ENCODE measurements at places on chromosomes 1 and 21.

GRCh38 chr1:12009318-12009947 lies 9.9 kb upstream of the MIIP start:
- no peak for DNase-seq

- no peak for DNase-seq
Observed at GRCh38 chr1:220281159-220281574, 8.9 kb upstream of the RAB3GAP2 start.

GRCh38 chr1:176838276-176838995 lies 326.1 kb downstream of the ASTN1 start:
- DNase-seq = no peak

DNA sequence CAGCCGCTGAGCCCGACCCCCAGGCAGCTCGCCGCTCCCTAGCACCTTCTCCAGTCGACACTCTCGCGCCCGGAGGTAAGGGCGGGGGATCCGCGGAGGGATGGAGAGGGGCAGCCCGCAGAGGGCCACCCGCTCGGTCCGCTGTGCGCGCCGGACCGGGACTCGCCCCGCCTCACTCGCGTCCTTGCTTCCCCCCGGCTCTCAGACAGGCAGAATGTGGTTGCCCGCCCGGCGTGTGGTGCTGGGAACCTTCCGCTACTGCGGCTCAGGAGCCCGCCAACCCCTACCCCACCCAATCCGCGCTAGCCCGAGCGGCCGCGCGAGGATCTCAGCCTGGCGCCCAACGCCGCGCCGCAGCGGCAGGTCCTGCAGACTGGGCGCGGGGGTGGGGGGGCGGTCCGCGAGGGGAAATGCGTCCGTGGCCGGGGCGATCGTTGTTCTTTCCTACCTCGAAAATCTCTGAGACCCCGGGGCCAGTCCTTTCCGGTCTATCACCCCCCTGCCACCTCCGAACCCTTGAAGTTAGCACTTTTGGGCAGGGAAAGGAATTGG lies 404 bp downstream of the LRRC8C start:
- DNase-seq = no peak

- no peak for DNase-seq
Observed at GRCh38 chr1:1290238-1290731, 10.0 kb downstream of the SCNN1D start.

- DNase-seq = no peak
Observed at GRCh38 chr1:85047472-85048295, 616 bp downstream of the MCOLN3 start.

GRCh38 chr1:88873737-88874349 lies 17.5 kb downstream of the GTF2B start:
- DNase-seq = no peak

- DNase-seq = no peak
Observed at GRCh38 chr1:41728403-41729202, 190.1 kb downstream of the HIVEP3 start.

DNA sequence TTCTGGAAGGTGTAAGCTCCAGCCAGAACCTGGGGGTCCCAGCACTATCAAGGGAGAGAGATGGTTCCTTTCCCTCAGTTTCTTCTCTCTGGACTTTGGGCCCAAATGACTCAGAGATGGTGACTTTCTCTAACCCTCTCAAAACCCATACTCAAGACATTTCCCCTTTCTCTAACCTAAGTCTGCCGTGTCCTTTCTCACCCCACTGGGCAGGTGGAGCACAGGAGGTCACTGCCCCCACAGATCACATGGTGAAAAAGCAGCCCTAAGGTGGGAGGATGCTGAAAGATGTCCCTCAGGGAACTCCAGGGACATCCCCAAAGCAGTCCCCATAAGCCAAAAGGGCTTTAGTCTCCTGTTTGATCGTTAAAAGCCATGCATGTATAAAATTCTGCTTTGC lies 173.7 kb downstream of the HIVEP3 start:
- DNase-seq = no peak

GRCh38 chr1:219990782-219991510 lies 55.4 kb downstream of the EPRS1 start:
- no peak for DNase-seq

DNA sequence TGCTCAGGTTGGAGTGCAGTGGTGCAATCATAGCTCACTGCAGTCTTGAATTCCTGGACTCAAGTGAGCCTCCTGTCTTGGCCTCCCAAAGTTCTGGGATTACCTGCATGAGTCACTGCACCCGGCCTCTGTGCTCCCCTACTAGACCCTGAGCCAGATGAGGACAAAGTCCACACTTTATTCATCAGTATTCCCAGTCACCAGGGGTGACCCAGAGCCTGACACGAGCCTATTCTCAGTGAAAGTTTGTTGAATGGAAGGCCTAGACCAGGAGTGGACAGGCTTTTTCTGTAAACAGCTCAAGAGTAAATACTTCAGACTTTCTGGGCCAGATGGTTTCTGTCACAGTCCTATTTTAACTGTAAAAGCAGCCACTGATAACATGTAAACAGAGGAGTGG lies 68.2 kb downstream of the MAB21L3 start:
- no peak for DNase-seq

GRCh38 chr1:10152709-10153284 lies 57.6 kb upstream of the KIF1B start:
- DNase-seq = no peak

- no peak for DNase-seq
Observed at GRCh38 chr1:21378705-21379494, 61.0 kb upstream of the NBPF3 start.

DNA sequence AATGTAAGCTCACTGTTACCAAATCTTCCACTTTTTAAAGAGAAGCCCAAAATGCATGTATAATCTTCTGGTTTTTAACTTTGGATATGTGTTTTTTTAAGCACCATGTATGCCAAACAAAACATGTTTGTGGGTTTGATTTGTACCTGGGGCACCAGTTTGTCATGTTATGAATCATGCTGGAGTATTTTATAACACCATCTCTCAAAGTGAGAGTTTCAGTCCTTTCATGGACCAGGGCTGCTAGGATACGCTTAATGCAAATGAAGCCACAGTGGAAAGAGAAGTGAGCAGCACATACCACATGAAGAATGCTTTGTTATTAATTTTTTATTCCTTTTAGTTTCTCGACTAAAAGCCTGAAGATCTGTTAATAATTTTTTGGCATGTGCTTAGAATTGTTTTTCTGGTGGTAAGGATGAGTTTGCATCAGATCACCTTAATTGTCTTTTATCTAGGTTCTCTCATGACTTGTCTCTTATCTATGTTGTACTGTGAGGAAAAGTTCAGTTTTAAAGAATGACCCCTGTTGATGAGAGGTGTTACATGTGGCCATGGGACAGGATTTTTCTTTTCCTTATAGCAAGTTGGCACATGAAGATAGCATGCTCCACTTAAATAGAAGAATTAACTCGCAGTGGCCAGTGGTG lies 2.0 kb upstream of the RABGAP1L start:
- no peak for DNase-seq

DNA sequence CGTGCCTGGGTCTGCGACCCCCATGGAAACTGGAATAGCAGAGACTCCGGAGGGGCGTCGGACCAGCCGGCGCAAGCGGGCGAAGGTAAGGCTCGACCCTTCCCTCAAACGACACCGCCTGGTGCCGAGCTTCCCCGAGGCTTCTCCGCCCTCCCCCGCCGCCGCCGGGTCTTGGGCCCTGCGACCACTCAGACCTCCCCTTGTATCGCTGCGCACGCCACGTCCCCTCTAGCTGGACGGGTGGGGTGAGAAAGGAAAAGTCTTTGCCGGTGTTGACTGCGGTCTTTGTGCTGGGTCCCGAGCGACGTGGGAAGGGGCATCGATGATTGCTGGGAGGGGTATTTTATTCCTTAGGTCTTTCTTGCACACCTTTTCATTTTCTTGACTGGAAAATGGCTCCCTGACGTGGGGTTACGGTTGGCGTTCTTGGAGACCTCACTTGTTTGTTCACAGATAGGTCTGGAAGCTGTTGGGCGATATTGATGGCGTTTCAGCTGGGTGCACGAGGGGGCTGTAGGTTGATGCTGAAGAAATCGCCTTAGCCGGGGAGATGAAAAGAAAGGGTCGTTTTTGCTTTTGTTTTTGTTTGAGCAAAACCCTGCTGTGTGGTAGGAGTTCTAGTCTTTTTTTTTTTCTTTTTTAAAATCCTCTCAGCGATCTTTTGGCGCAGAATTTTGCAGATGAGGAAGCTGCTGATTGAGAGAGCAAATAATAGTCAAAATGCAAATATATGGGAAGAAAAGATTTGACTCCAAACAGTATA lies 776 bp downstream of the KDM1A start:
- no peak for DNase-seq

DNA sequence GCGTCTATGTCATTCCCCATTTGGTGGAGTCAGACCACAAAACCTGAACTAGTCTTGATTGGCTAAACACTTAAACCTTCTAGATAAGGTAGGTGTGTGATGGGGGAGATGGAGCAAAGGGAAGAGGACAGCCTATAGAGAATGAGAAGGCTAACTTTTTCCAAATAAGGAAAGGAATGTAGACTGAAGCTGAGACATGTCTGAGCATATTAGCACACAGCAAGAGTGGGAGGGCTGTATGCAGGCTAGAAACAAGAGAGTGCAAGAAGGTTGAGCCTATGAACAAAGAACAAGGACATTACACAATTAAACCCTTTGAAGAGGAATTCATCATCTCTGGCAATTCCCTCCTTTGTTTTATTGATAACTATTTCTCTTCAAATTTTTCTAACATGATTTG lies 89.2 kb upstream of the OLFM3 start:
- no peak for DNase-seq

GRCh38 chr1:209883341-209883971 lies 54.6 kb upstream of the SYT14 start:
- peak; percentile 70 for DNase-seq

DNA sequence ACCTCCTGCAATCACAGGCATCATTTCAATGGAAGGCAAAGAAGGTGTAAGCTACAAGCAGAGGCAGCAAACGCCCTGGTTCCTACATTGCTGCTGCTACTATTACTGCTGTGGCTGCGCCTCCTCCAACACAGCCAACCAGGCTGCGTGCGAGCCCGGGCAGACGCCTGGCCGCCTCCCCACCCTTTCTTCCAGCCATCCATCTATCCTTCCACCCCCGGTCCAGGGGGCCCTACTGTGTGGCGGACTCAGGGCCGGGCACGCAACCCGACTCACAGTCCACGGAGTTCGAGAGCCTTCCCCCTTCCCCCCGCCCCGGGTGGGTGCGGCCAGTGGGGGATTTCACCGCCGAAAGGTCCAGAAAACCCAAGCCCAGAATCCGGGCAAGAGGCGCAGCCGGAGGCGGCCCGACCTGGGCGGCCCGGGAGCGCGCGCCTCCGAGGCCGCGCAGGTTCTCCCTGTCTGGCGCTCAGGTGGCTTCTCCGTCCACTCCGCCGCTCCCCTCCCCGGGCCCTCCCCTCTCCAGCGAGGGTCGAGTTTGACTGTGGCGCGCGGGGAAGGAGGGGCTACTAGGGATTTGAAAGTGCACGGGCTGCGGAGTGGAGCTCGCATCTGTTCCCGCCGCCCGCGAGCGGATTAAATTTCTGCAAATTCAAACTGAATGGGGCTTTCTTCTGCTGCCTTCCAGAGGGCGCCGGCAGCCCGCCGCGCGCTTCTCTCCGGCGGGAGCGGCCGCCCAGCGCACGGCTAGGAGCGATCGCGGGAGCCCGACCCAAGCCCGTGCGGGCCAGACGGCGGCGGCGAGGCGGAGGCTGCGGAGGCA lies at the start of gene HUNK:
TSS of gene HUNK (plus strand) at position 569 of the 823 bp plus-strand sequence. CDS start 655 bp downstream, outside the sequence.
- no peak for DNase-seq

DNA sequence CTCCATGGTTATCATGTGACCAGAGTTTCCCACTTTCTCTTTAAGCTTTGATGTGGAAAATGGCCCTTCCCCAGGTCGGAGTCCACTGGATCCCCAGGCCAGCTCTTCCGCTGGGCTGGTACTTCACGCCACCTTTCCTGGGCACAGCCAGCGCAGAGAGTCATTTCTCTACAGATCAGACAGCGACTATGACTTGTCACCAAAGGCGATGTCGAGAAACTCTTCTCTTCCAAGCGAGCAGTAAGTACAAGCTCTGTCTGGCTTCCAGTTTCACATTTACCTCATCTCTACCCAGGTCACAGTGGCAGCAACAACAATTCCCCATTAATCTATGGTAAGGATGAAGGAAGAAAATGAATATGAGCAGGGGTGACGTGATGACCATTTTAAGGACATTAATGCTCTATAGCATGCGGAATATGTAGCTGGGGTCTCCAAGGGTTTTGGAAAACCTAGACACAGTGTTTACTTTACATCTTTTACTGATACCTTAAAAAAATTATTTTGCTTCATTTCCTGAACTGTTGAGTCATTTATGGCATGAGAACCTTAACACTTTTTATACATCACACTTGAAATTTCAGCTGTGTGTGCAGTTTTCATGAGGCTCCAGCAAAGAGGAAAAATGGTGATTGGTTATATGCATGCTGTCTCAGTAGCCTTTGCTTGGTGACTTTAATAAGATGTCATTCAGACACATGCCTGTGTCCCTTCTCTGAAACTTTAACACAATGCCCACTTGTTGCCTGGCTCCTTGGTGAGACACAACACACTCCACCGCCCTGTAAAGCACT lies 286.3 kb upstream of the SGIP1 start:
- DNase-seq = no peak

- DNase-seq = peak; percentile 52
Observed at GRCh38 chr1:183604038-183604808, 14.0 kb upstream of the NCF2 start.

- no peak for DNase-seq
Observed at GRCh38 chr1:31939484-31940329, 1.5 kb upstream of the PTP4A2 start.

GRCh38 chr1:77543822-77544448 lies 138.5 kb downstream of the ZZZ3 start:
- DNase-seq = no peak

DNA sequence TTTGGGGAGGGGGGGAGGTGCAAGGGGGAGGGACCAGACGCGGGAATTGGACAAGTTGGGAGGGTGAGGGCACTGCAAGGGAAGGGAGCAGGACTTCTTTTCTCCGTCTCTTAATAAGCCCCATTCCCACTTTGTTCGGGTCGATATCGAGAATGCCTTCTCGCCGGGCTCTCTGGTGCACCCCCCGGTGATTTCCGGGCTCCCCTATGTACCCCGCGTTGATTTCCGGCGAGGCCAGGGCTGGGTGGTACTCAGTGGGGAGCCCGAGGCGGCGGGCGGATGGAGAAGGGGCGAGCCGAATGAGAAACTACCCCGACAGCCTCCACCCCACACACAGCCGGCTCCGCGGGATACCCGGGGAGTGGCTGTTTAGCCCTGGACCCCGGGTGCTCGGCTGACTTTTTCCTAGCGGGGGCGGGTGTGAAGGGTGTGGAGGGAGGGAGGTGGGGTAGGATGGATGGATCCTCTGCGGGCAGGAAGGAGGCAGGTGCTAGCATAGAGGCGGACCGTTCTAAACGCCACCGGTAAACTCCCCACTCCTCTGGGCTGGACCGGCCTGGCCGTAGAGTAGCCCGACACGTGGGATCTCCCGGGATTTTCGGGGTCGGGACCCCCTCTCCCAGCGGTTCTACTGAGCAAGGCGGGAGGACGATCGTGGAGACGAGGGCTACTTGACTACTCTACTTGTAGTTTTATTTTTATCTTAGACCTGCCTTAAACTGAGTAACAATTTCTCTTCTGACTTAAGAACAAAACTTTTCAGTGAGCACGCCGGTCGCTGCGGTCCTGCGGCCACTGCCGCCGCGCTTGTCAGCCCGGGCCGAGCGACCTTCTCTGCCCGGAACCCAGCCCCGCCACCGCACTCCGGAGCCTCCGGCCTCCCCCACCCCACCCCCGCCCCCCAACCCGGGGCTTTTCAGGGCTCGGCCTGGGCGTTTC lies 1.0 kb downstream of the RNF220 start:
- no peak for DNase-seq
